H1 (cell line): ENCODE measurements at places on chromosomes 12 and 14.
A peak's percentile ranks its signal among the peaks of the same experiment; 100 is the strongest.

DNA sequence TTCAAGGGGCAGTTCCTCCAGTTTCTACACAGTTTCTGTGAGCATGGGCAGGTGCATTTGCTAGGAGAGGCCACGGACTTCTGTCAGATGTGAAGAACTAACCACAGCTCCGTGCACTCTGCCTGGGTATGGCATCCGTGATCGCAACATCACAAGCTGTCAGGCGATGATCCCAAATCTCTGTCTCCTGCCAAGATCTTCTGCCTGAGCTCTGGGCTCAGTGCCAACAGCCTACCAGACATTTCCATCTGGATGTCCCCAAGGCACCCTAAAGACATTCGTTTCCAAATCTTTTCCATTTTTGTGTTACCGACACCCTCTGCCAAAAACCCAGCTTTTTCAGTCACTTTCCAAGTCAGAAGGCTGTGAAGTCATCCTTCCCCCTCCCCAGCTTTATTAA lies 292.1 kb downstream of the GLT1D1 start:
- DNase-seq = no peak

DNA sequence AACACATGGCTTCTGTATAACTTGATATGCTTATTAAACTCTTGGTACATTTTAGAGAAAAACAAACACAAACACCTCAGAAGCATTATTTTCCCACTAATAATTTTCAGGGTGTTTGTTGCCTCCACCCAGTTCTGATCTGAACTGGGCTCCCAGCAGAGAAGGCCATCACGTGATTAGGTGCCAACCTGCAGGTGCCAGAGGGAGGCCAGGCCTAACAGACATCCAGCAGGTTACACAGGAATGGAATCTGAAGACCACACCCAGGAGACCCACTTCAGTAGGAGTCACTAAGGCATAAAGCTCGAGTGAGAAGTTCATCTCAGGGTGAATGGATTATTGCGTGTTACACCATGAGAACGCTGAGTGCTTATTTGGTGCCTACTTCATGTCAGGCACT lies 8.9 kb downstream of the SLC6A12 start:
- no peak for DNase-seq

- peak; percentile 78 for DNase-seq
Measured at GRCh38 chr14:55864890-55865655, 253.1 kb upstream of the PELI2 start.

DNA sequence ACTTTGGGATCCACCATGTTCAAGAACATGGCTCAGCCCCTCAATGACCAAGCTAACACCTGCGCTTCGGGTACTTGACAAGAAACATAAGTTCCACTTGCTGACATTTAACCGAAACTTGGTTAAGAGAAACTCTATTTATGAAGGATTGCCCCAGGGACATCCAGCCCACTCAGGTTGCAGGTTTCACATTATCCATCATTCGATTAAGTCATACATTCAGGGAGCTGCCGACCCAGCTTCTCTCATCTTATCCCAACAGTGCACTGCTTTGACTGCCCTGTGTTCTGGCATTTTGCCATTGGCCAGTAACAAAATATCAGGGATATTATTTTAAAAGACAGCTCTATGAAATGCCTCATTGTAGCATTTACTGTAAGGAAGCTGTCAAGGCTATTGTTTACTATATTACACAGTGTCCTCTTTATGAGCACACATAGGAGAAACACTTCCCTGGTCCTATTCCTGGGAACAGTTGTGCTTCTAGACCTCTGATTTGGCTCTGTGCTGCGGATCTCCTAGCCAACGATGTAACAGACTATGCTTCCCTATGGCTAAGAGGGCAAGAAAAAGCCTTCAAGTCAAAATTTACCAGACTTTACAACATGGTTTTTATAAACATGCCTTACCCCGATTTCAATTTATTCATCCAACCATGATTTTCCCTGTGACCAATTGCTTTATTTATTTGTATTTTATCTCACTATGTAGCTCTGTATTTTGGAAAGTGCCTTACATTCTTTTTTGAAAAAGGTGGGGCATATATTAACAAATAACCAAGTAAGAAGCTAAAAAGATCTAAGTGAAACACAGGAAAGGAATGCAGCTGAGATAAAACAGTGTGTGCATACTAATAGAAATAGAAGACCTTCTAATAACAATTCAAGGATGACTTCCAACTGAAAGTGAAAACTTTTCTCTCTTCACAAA lies 109.3 kb downstream of the ITPR2 start:
- DNase-seq = no peak

DNA sequence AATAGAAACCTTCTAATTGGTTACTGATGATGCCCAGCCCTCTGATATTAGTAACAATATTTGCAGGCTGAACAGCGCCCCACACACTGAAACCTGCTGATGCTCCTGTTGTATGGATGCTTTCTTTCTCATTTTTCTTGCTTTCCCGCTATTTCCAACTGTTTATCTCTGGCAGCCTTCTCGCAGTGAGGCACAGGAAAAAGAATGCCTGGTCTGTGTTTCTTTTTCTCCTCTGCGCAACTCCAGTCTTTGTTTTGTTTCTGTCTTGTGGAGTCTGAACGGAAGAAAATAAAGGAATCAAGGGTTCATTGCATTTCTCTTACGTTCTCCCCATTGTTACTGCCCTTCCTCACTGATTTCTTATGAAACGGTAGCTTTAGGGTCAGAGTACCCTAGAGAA lies 451.2 kb downstream of the EGLN3 start:
- DNase-seq = no peak

GRCh38 chr14:104393898-104394381 lies 185.6 kb upstream of the C14orf180 start:
- DNase-seq = no peak

DNA sequence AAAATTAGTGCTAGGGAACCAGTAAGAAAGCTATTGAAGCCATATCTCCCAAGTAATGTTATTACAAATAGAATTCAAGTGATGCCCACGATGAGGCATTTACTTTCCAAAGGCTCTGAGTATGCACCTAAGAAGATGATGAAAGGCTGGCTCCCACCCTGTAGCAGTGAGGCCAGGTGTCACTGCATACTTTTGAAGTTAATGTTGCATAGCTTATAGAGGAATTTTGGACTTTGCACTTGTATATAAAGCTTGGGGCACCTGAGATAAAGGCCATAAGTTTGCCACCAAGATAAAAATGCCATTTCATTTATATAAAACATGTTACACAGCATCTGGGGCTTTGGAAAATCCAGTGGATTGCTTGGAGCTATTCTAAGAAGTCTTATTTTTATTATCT lies 96.2 kb downstream of the PTPRB start:
- no peak for DNase-seq

DNA sequence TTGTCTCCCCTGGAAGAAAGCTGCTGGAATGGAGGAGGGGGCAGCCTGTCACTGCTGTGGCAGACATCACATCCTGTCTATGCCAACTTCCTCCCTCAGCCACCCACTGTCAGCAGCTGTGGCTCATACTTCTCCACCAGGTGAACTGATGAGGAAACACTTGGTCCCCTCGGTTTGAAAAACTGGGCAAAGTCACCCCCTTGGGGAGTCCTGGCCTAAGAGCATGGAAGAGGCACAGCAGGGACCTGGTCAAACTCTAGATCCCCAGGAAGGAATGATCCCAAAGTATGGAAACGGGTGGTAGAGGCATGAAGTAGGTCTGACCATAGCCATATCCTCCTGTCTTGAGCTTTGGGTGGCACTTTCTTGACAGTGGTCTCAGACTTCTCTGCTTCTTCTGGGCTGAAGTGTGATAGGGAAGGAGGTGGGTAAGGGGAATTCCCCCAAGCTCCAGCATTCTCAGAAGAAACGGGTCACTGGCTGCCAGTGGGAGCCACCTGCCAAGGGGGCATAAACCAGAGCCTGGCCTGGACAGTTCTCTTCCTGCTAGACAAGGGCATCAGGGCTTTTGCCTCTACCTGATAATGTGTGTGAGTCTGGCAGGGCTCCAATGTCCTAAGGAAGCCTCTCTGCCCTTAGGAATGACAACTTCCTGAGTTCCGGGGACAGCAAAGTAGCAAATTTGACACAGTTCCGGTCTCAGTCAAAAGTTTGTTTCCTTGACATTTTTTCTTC lies 36.0 kb downstream of the FMNL3 start:
- DNase-seq = no peak
